ENCODE measurements at places on chromosomes 6 and 20.

DNA sequence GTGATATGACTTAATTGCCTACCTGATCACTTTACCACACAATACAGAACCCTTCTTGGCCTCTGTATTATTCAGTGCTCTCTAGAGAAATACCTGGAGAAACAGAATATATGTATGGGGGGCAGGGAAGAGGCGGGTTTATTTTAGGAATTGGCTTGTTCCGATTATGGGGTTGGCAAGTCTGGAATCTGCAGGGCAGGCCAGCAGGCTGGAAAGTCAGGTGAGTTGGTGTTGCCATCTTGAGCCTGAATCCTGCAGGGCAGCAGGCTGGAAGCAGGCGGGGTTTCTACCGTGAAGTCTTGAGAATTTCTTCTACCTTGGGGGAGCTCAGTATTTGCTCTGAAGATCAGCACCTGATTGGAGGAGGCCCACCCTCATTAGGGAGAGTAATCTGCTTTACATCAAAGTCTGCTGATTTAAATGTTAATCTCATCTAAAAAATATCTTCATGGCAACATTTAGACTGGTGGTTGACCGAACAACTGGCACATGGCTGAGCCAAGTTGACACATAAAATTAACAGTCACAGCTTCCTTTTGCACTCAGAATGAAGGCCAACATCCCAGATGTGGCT is 193.9 kb downstream of the ZDHHC14 start:
- no peak for DNase-seq

DNA sequence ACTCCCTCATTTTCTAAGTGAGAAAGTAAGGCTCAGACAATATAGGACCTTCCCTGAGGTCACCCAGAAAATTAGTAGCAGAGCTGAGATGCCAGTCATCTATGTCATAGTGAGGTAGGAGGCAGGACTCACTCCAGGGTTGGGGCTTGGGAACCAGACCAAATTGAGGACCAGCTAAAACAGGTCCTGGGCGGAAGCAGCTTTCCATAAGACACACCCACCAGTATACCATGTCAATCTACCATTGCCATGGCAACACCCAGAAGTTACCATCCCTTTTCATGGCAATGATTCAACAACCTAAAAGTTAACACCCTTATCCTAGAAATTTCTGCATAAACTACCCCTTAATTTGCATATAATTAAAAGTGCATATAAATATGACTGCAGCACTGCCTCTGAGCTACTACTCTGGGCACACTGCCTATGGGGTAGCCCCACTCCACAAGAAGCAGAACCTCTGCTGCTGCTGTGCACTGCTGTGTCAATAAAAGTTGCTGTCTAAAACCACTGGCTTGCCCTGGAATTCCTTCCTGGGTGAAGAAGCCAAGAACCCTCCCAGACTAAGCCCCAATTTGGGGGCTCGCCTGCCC is 30.3 kb upstream of the OCSTAMP start:
- DNase-seq = no peak

- no peak for DNase-seq
Observed at GRCh38 chr6:148074738-148075137, 267.9 kb upstream of the SASH1 start.

DNA sequence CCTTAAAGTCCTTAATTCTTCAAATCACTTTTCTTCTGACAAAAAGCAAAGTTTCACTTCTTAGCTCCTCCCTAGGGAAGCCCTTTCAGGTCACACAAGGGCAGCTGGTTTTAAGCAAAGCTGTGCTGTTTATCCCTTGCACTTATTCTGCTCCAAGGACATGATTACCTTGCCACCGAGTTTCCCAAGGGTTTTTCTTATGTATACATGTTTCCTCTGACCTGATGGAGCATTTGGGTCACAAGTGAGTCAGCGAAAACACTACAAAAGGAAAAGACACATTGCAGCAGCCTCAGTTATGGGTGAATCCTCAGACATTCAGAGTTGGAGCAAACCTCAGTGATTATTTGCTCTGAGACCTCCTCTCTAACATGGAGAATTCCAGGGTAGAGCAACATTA is 26.6 kb upstream of the ILRUN start:
- no peak for DNase-seq

- DNase-seq = no peak
Observed at GRCh38 chr6:72374172-72374571, 247.7 kb upstream of the KCNQ5 start.
